ENCODE measurements at places on chromosomes 7 and 10.
A peak's percentile ranks its signal among the peaks of the same experiment; 100 is the strongest.

DNA sequence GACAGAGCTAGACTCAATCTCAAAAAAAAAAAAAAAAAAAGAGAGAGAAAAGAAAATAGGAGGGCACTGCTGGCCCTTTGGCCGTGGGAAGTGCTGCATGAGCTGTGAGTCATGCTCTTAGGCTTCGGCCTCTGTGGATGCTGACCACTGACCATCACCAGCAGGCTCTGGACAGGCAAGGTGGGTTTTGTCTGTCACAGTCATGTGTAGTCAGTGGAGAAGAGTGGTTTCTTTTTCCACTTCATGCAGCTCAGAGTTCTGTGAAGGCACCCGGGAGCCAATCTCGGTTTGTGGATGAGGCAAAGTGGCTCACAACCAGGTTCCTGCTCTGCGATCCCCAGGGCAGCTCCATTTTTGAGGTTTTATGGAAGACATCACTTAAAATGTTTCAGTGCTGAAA lies 58.1 kb downstream of the PRTFDC1 start:
- no peak for DNase-seq

GRCh38 chr10:110679486-110680272 lies 35.5 kb downstream of the RBM20 start:
- no peak for DNase-seq

DNA sequence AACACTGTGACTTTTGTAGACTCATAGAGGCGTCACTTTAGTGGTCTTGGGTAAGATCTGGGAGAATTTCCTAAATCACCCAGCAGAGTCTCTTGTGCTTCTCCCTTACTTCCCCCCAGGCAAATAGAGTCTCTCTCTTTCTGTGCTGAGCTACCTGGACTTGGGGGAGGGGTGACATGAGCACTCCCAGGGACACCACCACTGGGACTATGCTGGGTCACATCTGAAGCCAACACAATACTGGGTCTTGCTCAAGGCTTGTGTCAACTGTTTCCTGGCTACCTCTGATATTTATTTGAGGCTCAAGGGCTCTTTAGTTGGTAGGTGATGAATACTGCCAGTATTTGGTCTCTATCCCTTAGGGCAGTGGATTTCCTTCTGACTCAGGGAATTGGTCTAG lies 214.6 kb upstream of the TPK1 start:
- DNase-seq, result no peak

- peak; percentile 71 for DNase-seq
Observed at GRCh38 chr7:2530071-2530987, 10.8 kb downstream of the LFNG start.

DNA sequence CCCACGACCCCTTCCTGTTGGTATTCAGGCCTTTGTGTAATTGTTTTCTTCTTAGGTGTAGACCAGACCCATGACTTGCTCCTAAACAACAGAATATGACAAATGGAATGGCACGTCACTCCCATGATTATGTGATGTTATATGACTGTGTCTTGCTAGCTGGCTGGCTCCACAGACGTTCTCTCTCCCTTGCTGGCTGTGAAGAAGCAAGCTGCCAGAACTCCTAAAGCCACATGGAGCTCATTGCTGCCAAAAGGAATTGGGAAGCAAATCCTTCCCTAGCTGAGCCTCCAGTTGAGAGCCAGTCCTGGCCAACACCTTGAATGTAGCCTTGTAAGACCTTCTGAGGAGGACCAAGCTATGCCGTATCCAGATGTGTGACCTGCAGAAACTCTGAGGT lies 74.2 kb downstream of the RAB18 start:
- no peak for DNase-seq

- no peak for DNase-seq
Observed at GRCh38 chr10:29160150-29160617, 128.7 kb upstream of the LYZL1 start.

DNA sequence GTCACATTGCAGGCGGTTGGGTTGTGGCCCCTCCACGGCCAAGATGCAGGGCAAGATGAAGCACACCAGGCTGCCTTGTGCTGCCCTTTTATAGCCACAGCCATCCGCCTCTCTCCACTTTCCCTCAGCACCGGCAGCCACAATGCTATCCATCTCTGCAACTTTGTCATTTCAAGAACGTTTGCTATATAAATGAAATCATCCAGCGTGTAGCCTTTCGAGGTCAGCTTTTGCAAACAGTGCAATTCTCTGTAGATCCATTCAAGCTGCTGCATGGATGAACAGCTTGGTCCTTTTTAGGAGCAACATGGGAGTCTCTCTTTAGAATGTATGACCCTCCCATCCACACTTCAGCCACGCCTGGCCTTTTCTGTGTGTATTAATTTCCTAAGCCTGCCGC lies 6.4 kb upstream of the IL15RA start:
- DNase-seq, result no peak

DNA sequence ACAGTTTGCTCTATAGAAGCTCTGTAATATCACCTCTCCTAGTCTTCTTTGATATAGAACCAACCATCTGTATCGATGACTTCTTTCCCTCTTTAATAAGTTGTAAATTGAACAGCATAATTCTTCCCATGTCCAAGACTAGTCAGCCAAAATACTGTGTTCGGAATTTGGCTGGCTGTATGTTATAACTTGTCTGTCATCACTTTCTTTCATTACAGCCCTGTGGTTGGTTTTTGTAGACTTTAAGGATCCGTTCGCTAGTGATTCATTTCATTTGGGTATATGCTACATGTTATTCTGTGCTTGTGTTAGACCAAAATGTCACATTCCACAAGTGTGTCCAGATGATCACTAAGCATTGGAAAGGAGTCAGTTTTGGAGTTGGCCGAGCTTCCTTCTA lies 155.4 kb upstream of the ITGB1 start:
- no peak for DNase-seq

DNA sequence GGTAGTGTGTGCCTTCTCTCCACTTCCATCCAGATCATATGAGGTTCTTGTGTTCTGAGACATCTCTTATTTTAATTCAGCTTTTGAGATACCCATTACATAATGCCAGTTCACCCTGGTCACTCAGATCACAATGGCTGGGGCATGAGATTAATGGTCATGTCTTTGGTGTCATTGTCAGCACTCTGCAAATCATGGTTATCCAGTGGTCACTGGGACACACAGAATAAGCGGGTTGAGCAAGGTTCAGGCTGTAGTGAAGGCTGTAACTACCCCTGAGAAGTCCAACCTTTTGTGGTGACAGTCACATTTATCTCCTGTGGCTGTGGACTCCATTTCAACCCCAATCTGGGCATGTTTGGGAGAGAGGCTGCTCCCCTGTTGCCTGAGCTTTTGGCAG lies 35.8 kb downstream of the SORCS3 start:
- no peak for DNase-seq

- DNase-seq, result no peak
Observed at GRCh38 chr7:132501956-132502355, 74.3 kb downstream of the PLXNA4 start.

DNA sequence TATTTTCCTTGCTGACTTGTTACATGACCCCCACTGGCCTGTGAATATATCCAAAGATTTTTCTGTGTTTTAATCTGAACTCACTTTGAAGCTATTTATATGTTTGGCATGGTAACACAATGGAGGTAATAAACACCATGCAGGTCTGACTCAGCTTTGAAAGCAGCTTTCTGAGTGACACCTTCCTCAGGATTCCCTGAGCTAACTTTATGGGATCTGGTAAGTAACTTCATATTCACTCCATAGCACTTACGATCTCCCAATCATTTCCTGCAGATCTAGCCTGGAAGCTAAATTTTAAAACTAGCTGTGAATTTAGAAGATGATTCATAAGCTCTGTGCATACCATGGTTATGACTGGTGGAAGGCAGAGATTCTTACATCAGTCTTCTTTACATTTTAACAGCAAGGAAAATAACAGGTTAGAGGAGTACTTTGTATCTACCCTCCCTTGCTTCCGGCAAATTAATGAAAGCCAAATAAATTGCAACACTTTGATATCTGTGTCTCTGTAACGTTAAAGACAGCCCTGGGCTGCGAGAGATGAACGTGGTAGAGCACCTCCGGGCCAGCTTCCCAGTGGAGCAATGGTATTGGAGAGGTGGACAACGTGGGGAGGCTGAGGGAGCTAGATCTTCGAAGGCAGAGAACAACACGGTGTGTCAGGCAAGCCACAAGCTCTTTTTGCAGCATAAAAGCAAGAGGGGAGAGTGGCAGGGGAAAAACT lies 170.2 kb upstream of the KLF14 start:
- DNase-seq, result no peak

GRCh38 chr10:129877773-129878371 lies 86.2 kb downstream of the EBF3 start:
- no peak for DNase-seq

DNA sequence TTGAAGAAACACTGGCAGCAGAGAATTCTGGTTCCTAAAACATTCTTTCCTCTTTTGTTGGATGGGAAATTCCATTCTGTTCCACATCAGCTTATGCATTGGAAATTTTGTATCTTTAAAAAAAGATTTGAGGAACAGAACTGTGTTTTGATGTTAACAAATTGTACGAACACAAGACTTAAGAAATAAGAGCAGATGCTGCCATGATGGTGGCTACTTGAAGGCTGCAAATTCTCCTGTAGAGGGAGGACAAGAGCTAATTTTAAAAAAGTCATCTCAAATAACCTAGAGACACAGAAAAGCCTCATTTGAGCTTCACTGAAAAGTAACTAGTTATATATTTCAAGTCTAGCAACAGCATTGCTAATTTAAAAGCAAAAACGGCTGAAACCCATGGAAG lies 29.8 kb downstream of the NDUFB2 start:
- no peak for DNase-seq

DNA sequence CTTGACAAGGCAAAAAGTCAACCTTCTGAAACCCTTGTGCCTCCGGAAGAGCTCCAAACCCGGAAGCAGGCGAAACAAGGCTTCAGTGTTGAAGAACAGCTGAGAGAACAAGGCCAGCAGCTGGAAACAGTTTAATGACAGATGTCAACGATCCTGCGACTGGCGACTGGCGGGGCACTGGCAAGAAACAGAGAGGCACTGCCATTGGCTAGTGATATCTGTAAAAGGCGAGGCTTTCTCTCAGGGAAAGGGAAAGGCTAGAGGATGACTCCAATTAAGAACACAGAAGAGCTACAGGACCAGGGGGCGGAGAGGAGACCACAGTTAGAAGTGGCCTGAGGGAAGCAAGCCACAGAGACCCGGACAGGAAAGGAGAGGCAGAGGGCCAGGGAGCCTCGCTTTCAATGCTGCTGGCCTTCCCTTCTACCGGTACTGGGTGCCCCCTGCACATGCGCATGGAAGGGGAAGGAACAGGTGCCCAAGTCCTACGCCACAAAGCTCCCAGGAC lies 19.4 kb downstream of the ITGB1 start:
- no peak for DNase-seq

DNA sequence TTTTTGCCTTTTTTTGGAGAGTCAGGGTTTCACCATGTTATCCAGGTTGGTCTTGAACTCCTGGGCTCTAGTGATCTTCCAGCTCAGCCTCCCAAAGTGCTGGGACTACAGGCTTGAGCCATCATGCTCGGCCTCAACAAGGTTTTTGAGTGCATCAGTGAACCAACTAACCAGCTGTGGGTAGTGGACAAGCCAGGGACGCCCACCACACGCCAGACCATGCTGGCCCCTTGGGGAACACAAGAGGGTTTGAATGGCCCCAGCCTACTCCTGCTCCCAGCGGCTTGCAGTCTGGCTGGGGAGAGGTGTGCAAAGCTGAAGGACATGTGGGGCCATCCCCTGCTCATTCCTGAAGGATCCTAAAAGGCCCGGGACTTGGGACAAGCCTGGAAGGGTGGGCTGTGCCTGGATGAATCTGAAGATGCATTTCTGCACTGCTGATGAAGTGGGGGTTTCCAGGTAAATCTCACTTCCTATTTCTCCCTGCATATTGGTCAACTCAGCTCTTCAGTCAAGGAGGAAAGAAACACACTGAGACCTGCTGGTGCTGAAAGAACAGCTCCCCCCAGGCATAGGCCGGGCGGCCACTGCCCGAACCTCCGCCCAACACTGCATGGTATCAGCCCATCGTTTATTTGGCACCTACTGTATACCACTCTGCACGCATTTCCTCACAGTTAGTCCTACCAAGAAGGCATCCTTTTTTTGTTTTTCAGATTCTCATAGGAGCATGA lies 6.9 kb downstream of the MMD2 start:
- no peak for DNase-seq
